ENCODE measurements at places on chromosomes 4 and X.

DNA sequence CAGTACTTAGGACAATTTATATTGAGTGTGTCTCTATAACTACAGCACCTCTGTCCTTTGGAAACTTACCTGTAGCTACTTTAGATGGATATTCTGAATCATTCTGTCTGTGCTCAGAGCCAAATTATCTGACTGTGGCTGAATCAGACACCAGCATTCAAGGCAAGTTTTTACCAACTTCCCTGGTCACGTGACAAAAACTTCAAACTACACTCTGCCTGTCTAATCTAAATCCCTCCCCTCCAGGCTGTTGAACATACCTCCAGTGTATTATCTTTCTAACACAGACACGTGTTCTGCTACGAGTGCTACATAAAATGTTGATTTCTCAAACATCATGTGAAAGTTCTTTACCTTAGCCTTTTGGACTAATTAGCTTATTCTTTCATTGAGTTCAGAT is 641.2 kb upstream of the CPEB2 start:
- no peak for DNase-seq

GRCh38 chr4:159015841-159016240 is 87.0 kb upstream of the RAPGEF2 start:
- no peak for DNase-seq

- no peak for DNase-seq
Measured at GRCh38 chr4:82842593-82842992, 44.0 kb upstream of the SCD5 start.

DNA sequence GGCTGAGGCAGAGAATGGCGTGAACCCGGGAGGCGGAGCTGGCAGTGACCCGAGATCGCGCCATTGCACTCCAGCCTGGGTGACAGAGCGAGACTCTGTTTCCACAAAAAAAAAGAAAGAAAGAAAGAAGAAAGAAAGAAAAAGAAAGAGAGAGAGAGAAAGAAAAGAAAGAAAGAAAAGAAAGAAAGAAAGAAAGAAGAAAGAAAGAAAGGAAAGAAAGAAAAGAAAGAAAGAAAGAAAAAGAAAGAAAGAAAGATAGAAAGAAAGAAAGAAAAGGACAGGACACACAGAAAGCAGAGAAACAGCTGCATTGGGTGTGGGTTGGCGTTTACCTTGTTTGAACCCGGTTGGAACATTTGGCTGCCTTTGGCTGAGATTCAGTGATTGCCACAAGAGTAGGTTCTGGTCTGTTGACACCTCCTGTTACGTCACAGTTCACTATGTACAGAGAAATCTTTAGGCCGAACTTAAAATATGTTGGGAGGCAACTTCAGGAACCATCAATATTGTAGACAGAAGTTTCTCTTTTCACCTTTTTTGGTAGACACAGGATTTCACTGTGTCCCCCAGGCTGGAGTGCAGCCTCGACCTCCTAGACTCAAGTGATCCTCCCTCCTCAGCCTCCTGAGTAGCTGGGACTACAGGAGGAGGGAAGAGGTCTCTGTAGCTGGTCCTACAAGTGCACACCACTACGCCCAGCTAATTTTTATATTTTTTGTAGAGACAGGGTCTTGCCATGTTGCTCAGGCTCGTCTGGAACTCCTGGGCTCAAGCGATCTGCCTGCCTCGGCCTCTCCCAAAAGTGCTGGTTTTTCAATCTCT is 16.3 kb upstream of the PLCXD1 start:
- peak; percentile 62 for DNase-seq

DNA sequence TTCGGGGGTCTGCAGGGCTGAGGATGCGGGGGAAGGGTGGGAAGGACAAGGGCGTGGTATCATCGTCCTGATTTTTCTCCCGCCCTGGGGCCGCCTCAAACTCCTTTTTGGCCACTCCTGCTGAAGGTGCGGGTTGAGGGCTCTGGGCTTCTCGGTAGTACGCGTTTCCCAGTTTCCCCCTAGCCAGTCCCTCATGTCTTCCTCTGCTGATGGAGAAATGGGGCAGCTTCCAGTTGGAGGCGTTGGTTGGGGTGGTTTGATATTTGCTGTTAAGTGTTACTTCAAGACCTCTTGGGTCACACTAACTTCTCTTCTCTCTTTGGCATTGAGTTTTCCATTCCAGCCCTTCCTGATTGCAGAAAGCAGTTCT is 482 bp downstream of the GSTCD start:
- DNase-seq = no peak

DNA sequence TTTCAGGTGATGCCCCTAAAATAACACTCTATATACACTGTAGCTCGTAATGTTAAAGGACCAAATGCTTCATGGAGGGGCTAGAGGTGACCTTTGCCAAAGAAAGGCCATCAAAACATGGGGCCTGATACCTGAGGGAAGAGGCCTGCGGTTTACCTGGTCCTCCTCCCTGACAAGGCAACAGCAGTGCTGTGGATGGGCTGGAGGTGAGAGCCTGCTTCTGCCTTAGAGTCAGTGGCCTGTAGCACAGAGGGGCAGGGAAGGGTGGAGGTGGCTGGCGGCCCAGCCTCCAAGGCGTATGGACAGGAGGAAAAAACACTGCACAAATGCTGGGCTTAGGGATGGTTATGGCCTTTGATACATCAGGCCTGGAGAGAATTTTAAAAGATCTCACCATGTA is 137.8 kb upstream of the USP38 start:
- no peak for DNase-seq

- DNase-seq = no peak
Measured at GRCh38 chr4:168634276-168634802, 137.5 kb downstream of the PALLD start.

- DNase-seq = no peak
Measured at GRCh38 chr4:63296773-63297172, 1112.5 kb downstream of the TECRL start.

DNA sequence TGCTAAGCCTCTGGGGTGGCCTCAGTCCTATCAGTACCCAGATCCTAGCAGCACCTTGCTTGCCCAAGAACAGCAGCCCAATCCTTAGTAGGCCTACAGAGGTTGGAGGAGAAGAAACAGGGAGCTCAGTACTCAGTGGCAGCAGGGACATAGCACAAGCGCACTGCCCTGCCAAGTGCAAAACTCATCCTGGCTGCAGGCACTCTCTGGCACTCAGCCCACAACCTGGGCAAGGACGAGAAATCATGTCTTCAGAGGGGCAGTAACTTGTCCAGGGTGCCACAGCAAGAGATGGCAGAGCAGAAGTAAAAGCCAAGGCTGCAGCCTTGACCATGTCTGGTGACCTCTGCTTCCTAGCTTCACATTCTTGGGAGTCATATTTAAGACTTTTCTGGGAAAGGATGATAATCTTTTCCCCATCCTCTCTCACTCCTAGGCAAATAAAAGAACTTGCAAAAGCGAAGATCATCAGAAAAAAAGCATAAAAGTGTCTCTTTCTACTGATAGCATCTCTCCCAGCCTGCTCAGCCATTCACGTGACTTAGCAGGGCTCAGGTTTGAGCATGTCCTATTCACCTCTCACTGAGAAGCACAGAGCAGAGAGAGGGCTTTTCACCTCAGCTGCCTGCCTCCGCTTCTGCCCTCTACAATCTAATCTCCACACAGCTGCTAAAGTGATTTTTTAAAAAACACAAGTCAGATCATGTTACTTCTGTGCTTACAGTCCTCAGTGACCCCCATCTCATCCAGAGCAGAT is 37.2 kb upstream of the MAGEA4 start:
- DNase-seq = no peak

- no peak for DNase-seq
Measured at GRCh38 chrX:31237189-31237588, 165.3 kb upstream of the FTHL17 start.

DNA sequence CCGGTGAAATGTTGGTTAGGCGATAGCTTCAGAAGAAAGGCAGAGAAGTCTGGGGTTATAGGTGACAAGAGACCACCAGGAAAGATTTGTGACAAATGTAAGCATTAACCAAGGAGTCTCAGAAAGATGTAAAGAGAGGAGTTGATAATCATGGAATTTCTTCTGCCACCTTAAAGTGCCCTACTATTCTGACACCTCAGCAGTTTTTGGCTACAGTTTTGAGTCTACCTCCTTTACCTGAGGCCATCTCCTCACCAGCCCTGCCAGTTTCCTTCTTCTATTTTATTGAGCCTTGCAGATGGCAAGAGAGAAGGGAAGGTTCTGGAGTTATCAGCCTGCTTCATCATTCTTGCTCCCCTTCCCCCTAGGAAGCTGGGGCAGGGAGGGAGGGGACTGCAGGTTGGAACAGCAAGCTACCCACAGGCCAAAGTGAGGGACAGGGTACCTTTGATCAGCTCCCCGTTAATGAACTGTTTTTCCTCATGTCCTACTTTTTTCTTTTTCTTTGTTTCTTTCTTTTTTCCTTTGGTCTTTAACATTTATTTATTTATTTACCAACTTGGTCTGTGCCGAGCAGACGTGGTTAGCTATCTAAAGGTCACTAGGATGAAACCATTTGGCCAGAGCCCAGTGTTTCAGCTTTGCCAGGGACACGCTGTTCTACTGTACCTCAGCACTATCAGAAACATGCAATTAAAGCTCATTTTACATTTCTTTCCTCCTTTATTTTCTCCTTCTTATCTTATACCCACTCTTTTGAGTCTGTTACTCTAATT is 438.7 kb upstream of the AR start:
- no peak for DNase-seq

- no peak for DNase-seq
Measured at GRCh38 chr4:36088542-36088941, 155.8 kb downstream of the ARAP2 start.

DNA sequence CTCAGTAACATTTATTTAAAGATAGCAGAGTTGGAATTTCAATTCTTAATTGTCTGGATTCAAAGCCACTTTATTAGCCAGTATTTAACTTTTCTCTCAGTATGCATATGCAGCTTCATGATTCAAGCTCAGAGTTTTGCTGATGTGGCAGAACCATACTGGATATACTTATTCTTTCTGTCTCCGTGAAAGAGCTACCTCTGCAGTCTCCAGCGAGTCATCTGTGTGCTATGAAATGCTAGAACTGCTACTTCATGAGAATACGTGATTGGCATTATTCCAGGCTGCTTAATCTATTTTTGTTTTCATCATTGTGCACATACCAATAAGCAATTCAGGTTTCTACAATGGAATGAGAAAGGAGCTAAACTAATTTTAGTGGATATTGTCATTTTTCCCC is 743.7 kb downstream of the C4orf33 start:
- DNase-seq = no peak

DNA sequence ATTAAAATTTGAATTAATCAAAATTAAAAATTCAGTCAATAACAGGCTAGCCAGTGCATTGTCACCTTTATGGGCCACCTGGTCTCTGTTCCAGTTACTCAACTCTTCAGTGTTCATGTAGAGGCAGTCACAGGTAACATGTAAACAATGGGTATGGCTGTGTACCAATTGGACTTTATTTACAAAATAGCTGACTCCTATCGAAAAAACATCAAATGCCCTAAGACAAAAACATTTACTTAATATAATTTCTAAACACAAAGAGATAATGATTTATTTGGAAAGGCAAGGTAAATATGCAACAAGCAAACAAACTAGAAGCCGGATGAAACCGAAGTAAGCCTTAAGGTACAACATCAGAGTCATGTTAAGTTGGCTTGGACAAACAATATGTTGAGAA is 8.8 kb downstream of the TMEM150C start:
- DNase-seq = no peak

GRCh38 chr4:173091362-173091761 is 77.2 kb upstream of the GALNT7 start:
- DNase-seq = no peak

DNA sequence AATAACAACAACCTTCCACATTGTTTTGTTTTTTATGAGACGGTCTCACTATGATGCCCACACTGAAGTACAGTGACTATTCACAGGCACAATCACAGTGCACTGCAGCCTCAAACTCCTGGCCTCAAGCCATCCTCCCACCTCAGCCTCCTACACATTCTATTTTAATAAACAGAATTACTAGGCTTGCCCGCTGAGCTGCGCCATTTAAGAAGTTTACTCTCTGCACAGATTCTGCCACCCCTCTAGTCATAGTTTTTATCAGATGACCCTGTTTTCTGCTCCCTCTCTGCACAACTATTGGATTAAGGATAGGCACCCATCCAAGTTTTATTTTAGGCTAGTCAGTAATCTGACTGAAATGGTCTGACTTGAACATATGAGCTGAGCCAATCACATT is 11.3 kb upstream of the COX18 start:
- DNase-seq = no peak

- no peak for DNase-seq
Measured at GRCh38 chr4:13527192-13527980, 16.9 kb downstream of the NKX3-2 start.

GRCh38 chr4:78418406-78418805 is 133.2 kb upstream of the ANXA3 start:
- DNase-seq = no peak

DNA sequence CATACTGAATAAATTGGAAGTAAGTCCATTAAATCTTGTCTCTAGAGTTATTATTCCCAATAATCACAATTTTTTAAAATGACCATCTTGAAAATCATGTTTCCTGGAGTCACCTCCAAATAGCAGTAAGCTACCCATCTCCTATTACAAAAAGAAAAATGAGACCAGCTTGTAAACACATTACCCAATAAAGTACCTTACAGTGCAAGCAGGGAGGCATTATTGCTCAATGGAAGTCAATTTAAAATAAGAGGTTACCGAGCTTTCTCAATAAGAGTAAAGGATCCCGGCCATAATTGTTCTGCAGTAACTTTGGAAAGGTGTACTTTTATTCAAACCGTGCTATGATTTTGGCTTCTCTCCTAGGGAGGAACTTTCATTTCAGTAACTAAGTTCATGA is 78.0 kb downstream of the DMD start:
- DNase-seq = no peak

- peak; percentile 68 for DNase-seq
Measured at GRCh38 chrX:123961268-123962005, at the start of gene STAG2. STAG2 (plus strand) TSS chrX:123961706; CDS start chrX:124022628, 60,922 bp downstream.

GRCh38 chr4:170672381-170672965 is 582.7 kb upstream of the AADAT start:
- DNase-seq = no peak

- DNase-seq = no peak
Measured at GRCh38 chr4:77314697-77315096, 157.7 kb downstream of the CCNG2 start.

DNA sequence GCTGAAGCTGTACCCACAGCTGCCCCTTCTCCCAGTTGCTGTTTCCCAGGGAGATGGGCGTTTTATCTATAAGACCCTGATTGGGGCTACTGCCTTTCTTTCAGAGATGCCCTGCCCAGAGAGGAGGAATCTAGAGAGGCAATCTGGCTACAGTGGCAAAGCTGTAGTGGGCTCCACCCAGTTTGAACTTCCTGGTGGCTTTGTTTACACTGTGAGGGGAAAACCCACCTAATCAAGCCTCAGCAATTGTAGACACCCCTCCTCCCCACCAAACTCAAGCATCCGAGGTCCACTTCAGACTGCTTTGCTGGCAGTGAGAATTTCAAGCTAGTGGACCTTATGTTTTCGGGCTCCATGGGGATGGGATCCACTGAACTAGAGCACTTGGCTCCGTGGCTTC is 240.4 kb upstream of the AFF2 start:
- DNase-seq = no peak
